ENCODE measurements at places on chromosomes 1 and 21.

- no peak overlapping the region for H3K27ac ChIP-seq
- DNase-seq: peak; percentile 87
- H3K27me3 ChIP-seq: no peaks in the 10 kb centered on the region
- H3K4me1 ChIP-seq: peaks cover 10% of the 10 kb centered on the region
- H3K36me3 ChIP-seq: no peaks in the 10 kb centered on the region
These were observed 67.1 kb downstream of the KCNJ15 start for GRCh38 chr21:38323721-38324531.

DNA sequence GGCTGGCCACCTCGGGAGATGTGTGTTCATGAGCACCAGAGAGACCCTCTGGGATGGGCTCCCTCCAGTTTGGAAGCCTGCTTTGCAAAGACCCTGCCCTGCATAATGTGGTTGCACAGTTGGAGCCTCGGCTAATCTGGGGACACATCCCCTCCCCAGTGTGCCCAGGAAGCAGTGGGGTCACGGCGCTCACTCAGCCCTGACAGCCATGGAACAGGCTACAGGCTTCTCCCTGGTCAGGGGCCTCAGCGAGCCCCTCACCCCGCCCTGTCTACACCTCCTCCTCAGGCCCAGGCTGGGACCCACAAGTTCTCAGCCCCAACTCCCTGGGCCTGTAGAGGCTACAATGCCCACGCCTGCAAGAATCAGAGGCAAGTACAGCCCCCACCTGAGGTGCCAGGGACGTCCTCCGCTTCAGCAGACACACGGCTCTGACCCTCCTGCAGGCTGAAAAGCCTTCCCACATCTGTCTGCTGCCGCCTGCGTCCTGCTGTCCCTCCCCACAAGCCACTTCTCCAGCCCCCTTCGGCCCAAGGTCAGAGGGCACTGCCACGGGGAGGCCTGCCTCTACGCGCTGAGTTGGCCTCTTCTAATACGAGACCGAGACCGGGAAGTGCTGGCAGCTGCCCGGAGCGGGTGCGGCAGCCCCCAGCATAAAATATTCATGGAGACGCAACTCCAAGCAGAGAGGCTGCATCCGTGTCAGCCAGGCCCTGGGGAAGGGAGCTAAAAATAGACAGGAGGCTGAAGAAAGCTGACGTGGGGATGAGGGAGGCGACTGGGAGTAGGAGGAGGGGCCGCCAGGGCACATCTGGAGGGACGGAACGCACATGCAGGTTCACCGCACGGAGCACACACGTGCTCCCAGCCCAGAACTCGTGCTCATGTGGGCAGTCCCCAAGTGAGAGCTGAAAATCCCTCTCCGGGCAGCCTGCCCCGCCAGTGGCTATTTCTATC is 15.2 kb upstream of the GPR153 start:
- H3K4me3 ChIP-seq: no peak overlapping the region
- peak; percentile 19 for DNase-seq
- H3K27me3 ChIP-seq: no peaks in the 10 kb centered on the region
- peaks cover 2% of the 10 kb centered on the region for H3K36me3 ChIP-seq
- peaks cover 2% of the 10 kb centered on the region for H3K4me1 ChIP-seq

DNA sequence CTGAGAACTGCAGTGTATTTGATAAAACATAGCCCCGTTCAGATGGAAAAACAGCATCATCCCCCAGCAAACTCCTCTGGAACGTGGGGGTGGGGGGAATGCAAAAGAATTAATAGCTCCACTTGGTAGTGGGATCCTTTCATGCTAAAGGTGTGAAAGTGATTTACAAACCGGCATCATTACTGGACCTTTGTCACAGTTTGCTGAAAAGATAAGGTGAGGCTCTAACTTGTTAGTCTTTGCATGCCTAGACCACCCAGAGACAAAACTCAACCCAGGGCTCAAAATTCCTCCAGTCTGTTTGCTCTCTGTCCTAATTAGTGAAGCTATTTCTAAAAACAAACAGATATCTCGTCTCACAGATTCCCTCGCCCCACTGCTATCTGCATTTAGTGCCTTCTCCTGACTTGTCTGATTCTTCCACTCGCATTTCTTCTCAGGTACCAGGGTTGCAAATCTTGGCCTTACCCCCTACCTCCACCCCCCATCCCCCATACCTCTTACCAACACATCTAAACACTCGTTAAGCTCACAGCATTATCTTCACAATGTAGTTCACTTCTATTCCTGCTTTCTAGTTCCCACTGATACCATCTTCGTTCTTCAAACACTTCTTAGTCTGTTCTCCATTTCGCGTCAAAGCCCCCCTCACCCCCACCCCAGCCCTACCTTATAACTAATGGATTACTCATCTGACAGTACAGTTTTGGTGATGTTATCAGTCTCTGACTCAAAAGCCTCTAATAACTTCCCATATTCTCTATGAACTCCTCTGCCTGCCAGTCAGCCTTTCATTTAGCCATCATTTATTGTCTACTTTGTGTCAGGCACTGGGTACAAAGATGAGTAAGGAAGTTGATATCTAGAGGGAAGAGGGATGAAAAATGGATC is 11.8 kb downstream of the IER5 start:
- H3K36me3 ChIP-seq: no peaks in the 10 kb centered on the region
- peak; percentile 93 for DNase-seq
- peaks cover 26% of the 10 kb centered on the region for H3K4me1 ChIP-seq
- no peak overlapping the region for H3K4me3 ChIP-seq

DNA sequence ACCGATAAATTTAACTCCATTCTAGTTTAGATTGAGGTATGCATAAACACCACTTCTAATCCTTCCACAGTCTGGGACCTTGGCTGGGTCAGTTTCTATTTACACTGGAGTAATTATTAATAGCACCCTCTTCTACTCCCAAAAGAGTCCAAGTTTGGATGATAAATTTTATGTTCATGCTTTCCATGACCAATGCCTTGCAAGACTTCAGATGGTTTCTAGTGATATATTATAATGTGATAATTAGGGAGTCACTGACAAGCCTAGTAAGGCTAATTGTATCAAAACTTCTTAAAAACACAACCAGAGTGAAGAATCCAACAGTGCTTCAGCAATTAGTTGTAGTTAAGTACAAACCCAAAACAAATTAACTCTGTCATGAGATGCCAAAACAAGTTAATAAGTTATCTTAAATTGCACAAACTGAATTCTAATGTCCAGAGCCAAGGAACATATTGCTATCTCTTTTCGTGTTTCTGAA is 489.6 kb downstream of the TTLL7 start:
- no peaks in the 10 kb centered on the region for H3K27me3 ChIP-seq
- no peaks in the 10 kb centered on the region for H3K4me1 ChIP-seq
- no peak overlapping the region for H3K4me3 ChIP-seq
- no peak for DNase-seq

GRCh38 chr1:61184040-61184713 is 101.8 kb downstream of the NFIA start:
- H3K4me3 ChIP-seq: no peak overlapping the region
- H3K27ac ChIP-seq: no peak overlapping the region
- H3K27me3 ChIP-seq: no peaks in the 10 kb centered on the region
- no peak for DNase-seq
- H3K4me1 ChIP-seq: no peaks in the 10 kb centered on the region

DNA sequence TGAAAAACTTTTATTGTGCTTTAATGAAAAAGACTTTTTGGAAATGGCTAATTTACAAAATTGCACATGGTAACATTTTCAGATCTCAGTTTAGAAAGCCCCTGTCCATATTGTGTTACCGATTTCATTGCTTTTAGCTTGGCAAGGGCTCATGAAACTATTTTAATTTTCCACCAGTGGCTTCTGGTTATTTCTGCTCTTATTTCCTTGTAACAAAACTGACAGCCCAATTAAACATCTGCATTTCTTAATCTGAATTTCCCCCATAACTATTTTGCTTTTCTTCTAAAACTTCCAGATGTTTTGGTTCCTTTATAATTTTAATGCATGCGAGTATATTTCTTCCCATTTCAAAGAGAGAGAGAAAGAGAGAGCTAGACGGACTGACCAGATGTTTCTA is 264.8 kb downstream of the PTPRC start:
- no peaks in the 10 kb centered on the region for H3K27me3 ChIP-seq
- H3K27ac ChIP-seq: no peak overlapping the region
- DNase-seq: no peak
- no peak overlapping the region for H3K4me3 ChIP-seq
- H3K36me3 ChIP-seq: no peaks in the 10 kb centered on the region

- H3K4me3 ChIP-seq: no peak overlapping the region
- DNase-seq: no peak
- no peak overlapping the region for H3K27ac ChIP-seq
- H3K27me3 ChIP-seq: no peaks in the 10 kb centered on the region
- no peaks in the 10 kb centered on the region for H3K36me3 ChIP-seq
These were observed 124.5 kb downstream of the TBX15 start for GRCh38 chr1:118863688-118864087.

Measured in mesendoderm (in vitro differentiated cells).